ENCODE measurements at places on chromosomes 2 and 18.
A peak's percentile ranks its signal among the peaks of the same experiment; 100 is the strongest.

DNA sequence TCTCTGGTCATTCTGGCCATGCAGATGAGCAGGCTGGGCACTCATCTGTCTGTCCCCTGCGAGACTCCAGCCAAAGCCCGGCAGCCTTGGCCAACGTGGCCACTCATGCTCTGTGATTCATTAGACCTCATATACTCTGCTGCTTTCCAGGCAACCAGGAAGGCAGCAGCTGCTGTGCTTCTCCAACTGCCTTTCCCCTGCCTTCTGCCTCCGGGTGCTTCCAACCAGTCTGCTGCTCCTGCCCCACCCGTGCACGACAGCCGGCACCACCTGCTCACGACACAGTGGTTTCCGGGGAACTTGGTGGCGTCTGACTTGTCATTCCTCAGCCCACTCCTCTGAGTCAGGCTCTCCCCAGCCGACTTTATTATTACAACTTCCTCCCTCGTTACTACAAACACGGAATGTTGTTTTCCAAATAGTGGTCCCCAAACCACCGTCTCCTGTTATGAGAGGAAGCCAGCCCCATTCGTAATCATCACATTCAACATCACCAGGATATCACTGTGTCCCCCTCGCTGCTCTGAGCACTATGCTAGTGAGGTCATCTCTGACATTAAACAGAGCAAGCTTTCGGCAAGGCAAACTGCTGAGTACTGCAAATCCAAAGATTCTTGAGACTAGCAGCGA is 392.4 kb downstream of the ALK start:
- DNase-seq, result peak; percentile 88

- no peak for DNase-seq
Observed at GRCh38 chr18:80046011-80046410, 11.8 kb downstream of the RBFA start.

GRCh38 chr18:39786477-39786876 is 2168.6 kb upstream of the PIK3C3 start:
- no peak for DNase-seq

GRCh38 chr2:239476029-239476756 is 75.4 kb upstream of the HDAC4 start:
- DNase-seq, result no peak

- no peak for DNase-seq
Observed at GRCh38 chr18:9091066-9091476, 11.4 kb upstream of the NDUFV2 start.

GRCh38 chr2:132430895-132431294 is 14.3 kb downstream of the GPR39 start:
- no peak for DNase-seq

DNA sequence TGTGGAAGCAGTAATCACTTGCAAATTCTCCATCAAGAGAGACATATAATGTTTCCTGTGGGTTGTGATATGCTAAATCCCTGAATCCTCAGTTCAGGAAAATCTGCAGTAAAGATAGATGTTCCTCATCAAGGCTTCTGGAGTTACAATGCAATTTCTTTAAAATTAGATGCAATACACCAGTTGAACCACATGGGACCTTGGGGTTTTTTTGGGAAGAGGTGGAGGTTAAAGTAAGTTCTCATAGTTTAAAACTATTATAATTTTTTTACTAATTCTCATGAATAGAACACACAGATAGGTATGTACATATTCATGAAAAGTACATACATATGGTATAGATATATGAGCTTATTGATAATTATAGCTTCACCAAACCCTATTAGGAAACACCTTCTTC is 496.2 kb downstream of the SATB2 start:
- DNase-seq, result no peak

DNA sequence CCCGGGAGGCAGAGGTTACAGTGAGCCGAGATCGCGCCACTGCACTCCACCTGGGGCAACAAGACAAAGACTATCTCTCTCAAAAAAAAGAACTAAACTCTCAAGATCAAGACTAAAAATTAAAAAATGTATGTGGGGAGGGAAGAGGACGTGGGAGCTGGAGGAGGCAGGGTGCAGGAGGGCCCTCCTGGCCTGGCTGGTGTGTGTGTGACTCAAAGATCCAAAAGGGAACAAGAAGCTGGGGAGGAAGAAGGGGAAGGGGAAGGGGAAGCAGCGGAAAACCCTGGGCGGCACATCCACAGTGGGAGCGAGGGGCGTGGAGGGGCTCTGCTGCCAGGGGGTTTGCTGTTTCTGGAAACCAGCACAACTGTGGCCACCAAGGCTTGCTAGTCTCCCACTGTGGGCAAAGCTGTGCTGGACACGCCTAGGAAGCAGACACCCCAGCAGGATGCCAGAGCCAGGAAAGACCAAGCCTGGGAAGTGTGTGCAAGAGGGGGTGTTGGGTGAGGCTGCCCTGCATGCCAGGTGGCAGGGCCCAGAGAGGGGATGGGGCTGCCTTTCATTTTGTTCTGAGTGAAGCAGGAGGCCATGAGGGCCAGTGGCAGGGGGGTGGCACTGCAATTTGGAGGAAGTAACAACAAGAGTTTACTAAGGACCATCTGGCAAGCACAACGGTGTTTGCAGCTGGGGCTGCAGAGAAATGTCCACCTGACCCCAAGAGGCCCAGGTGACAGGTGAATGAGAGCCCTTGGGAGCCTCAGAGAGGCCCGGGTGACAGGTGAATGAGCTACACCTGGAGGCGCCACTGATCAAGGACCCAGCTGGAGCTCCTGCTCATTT is 44.5 kb downstream of the ANO7 start:
- DNase-seq, result peak; percentile 17

DNA sequence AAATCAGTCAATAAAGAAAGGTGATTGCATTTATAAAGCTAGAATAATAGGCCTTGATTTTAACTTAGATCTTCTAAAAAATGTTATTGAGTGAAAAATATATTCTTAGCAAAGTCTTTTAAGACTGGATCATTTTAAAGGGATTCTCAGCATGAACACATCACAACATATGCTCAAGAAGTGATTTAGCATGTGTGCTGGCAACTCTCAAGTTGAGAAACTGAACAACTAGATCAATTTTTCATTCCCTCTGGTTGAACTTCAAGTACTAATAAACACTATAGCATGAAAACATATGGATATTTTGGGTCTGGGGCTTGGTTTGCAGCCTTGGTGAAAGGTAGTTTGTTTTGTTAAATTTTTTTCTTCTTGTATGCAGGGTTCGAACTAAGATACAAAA is 107.8 kb upstream of the PNPT1 start:
- no peak for DNase-seq

GRCh38 chr2:153510996-153511395 is 32.4 kb upstream of the RPRM start:
- DNase-seq, result no peak

GRCh38 chr2:232324778-232325177 is 53.8 kb upstream of the ALPP start:
- DNase-seq, result no peak

DNA sequence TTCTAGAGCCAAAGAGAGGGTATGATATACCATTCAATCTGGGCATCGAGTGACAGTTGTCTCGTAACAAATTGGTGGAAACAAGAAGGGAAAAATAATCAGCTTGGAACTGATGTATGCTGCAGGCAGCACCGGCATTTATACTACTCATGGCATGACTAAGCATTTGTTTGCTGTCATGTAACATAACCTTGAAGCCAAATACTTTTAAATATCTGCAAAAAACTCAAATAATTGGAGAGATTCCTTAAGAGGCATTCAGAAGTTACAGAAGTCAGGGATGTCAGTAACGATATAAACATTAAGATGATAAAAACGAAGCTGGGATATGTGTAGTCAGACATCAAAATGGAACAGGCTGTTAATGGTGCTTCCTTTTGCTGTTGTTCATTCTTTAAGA is 157.3 kb upstream of the MMADHC start:
- DNase-seq, result no peak

DNA sequence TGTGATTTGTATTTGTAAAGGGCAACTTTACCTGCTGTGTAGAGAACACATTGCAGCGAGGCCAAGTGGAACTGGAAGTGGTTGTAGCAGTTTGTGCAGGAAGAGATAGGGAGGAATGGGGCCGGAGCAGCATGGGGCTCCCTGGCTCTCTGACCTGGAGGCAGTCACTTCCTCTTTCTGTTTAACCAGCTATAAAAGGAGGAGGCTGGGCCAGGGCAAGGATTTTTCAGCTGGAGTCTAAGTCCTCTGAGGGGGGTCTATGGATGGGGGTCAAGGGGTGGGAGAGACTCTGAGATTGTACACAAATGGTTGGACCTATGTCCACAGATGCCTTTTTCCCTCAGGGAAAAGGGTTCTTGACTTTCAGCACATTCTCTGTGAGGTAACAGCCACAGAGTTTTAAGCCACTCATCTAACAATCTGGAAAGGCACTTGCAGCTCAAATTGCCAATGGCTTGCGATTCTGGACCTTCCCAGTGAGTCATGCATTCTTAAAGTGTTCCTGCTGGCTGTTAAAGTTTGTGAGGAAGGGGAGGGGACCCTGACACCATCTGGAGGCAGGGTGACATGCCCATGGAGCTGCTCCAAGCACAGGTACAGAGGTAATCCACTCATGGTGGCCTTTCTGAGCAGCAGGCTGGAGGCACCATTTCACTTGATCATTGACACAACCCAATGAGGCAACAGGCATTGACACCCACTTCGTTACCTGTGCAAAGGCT is 347.0 kb downstream of the CYRIA start:
- DNase-seq, result peak; percentile 6

GRCh38 chr2:218194880-218195279 is 22.1 kb upstream of the ARPC2 start:
- peak; percentile 25 for DNase-seq

DNA sequence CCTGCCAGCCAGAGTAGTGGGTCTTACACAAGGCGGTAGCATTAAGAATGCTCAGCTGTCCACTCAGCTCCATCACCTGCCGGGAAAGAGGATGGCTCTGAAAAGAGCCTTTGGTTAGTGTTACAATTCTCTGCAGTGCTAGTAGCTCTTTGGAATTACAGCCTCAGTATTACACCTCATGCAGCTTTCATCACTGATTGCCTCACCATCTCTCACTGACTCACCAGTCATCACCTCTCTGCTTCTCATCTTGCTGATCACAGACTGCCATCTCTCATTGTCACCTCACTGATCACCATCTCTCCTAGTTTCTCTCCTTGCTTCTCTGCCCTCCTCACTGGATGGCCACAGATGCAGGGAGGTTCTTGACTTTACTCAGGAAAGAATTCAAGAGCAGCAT is 573.5 kb upstream of the SETBP1 start:
- no peak for DNase-seq

DNA sequence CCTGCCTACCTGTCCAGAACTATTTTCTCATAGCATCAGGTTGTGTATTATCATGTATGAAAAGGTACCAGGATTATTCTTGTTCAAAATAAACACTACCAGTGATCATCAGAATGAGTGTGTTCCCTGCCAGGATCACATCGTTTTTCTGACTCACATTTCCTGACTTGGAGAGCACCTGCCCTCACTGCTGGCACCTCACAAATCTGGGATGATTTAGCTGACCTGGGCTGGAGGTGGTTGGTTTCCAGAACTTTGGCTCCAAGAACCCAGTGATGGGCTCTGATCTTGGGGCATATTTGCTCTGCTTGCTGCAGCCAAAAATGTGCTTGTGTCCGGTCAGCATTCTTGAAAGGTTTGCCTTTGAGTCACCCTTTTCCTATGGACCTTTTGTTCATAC is 836.3 kb upstream of the ACVR2A start:
- DNase-seq, result no peak

DNA sequence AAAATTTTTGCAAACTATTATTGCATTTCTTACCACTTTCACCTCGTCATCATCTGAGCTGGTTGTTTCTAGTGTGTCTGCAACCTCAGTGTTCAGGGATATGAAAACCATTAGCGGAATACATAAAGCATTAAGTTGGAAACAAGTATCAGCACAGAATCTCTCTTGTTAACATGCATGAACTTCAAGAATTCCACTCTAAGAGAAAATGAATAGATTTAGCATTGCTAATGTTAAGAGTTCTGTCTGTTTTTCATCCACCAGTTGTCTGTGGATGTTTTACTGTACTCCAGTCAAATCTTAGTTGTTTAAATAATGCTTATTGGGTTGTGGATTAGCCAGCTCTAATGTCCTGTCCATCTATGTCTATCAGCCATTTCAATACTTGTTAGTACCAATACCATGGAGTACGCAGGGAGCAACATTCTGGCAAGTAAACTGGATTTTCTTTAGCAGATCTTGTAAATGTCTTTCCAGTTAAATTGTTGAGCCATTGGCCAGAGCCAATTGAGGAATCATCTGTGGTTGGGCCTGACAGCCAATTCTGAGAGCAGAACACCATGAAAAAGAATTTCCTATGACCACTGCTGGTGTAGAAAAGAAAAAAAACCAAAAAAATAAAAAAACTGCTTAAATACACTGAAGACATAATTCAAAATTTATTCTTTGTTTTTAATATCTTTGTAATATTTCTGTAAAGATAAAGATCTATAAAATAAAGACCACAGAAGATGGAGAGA is 82.5 kb downstream of the SLC8A1 start:
- no peak for DNase-seq

GRCh38 chr2:170344663-170345346 is 166.9 kb downstream of the MYO3B start:
- no peak for DNase-seq

DNA sequence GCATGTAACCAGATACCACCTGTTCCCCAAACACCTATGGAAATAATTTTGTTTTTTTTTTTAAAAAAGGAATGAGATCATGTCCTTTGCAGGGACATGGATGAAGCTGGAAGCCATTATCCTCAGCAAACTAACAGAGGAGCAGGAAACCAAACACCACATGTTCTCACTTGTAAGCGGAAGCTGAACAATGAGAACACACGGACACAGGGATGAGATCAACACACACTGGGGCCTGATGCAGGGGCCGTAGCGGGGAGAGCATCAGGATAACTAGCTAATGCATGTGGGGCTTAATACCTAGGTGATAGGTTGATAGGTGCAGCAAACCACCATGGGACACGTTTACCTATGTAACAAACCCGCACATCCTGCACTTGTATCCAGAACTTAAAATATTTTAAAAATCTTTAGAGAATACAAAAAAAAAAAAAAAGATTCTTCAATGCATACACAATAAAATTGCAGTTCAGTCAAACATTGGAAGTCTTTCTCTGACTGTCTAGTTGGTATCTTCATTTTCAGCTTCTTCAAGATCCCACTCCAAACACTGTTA is 11.6 kb upstream of the CASP10 start:
- DNase-seq, result peak; percentile 18

- DNase-seq, result no peak
Observed at GRCh38 chr2:223805008-223805407, 32.4 kb downstream of the AP1S3 start.

DNA sequence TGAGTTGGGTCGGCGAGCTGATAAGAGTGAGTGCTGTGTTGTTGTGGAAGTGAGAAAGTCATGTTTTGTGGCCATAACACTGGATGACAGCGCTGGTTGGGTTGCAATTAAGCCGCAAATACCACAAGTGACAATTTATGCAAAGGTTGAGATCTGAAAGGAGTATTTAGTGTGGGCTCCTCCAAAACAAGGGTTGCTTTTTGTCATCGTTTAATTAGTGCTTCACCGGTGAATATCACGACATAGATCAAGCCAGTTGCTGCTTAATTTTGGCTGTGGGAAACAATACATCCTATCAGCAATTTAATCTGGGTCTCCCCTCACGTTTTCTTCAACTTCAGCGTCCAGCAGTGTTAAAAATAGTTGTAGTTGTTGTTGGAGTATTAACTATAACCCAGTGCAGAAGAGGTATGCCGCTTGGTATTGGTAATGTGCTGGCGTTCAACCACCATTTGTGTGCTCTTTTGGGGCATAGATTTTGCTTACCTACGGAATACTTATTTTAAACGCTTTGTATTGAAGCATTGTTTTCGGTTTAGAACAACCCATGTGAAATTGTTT is 662 bp downstream of the ACVR2A start:
- DNase-seq, result peak; percentile 24

Measured in suppressor macrophage treated with lipopolysaccharide for 1 hour (primary cell).